ENCODE measurements at places on chromosomes 6 and 20.

- no peak for DNase-seq
Measured at GRCh38 chr20:1440024-1440423, 26.6 kb downstream of the NSFL1C start.

GRCh38 chr6:147159536-147160374 lies 44.5 kb upstream of the STXBP5 start:
- no peak for DNase-seq

DNA sequence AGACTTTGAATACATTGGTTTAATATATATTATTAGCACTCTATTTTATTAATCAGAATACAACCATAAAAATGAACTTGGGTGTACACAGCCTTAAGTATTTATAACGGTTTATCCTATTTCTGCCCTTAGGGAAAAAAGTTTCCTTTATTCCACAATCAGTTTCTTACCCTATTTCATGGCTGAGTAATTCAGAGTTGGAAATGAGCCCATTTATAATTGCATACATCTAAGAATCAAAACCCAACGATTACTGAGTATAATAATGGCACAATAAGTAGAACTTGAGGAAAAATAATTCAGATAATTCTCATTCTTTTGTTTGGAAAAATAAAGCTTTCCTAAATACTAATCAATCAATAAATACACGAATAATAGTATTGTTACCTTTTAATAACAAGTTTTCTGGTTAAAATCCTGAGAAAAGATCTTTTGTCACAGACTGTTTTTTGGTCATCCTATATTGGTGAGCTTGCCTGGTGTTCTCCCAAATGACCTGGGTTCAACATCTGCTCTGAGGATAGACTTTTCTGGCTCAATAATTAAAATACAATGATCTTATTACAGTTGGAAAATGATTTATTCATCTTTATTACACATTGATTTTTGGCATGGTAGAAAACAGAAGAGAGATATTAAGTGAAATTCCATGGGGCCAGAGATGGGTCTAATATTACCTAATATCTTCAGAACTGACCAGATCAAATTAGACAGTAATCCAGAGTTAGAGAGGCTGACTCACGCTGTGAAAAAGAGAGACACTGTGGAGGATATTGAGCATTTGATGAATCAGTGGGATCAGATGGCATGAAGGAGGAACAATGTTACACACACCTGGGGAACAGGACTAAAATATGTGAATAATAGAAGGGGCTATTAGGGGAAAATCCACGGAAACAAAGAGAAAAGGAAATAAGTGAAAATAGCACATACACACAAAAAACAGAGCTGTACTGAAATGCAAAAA lies 162.1 kb upstream of the TBX18 start:
- DNase-seq, result no peak

GRCh38 chr6:90110971-90111370 lies 185.7 kb downstream of the BACH2 start:
- DNase-seq, result no peak

DNA sequence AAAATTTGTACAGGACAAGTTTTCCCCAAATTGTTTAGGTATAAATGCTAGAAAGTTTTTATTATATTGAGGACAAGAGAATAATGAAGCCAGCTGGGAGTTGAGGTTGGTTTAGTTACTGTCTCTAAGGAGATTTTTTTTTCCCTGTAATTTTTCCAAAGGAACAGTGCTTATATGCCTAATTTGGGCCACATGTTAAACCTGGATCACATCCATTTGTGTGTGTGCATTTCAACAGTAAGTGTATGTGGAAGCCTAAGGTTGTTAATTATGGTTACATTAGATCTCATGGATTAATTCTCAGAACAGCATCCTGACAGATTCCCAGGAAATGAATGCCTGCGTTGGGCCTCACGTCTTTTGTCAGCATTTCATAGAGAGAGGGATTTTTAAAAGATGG lies 4.5 kb downstream of the IGF2R start:
- DNase-seq, result no peak

GRCh38 chr6:153123801-153124200 lies 7.3 kb downstream of the RGS17 start:
- no peak for DNase-seq

DNA sequence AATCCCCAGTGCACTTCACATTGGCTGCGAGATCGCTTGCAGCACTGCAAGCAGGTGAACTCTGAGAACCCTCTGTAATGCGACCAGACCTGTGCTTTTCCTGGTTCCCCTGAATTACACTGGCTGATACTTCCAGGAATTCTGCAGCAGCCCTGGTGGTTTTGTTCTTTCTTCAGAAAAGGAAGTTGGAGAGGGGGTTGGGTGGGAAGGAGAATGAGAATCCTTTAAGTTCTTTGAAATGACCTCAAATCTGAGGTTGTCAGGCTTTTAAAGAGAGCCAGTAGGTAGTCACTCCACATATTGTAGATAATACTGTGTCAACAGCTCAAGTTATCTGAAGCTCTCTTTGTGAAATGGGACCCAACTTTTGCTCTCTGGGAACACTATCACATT lies 62.4 kb downstream of the GCNT2 start:
- no peak for DNase-seq

DNA sequence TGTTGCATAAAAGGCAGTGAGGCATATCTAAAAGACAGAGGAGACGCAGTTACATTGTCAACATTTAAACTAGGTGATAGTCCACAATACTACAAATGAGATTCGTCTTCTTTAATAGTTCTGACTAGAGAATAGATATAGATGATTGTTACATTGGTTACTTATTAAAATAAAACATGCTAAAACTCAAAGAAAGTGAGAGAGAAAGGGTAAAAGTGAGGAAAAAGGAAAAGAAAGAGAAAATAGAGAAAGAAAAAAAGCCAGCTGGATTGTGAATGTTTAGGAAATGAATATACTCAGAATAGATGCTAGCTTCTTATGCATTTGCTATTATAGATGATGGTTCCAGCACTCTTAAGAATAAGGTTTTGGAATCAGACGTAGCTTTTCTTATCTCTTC lies 27.7 kb upstream of the FAM162B start:
- DNase-seq, result no peak

GRCh38 chr6:134047673-134048072 lies 4.8 kb downstream of the SLC2A12 start:
- peak; percentile 72 for DNase-seq

GRCh38 chr6:18302561-18303439 lies 38.5 kb upstream of the DEK start:
- DNase-seq, result peak; percentile 2

- DNase-seq, result no peak
Measured at GRCh38 chr6:135086414-135086764, 31.8 kb upstream of the HBS1L start.

- DNase-seq, result no peak
Measured at GRCh38 chr6:90621581-90621980, 34.7 kb upstream of the MAP3K7 start.

Measured in NCI-H345 (cell line).